ENCODE measurements at places on chromosomes 11 and 22.
A peak's percentile ranks its signal among the peaks of the same experiment; 100 is the strongest.

GRCh38 chr11:72773696-72774095 is 20.2 kb downstream of the STARD10 start:
- no peak for DNase-seq

DNA sequence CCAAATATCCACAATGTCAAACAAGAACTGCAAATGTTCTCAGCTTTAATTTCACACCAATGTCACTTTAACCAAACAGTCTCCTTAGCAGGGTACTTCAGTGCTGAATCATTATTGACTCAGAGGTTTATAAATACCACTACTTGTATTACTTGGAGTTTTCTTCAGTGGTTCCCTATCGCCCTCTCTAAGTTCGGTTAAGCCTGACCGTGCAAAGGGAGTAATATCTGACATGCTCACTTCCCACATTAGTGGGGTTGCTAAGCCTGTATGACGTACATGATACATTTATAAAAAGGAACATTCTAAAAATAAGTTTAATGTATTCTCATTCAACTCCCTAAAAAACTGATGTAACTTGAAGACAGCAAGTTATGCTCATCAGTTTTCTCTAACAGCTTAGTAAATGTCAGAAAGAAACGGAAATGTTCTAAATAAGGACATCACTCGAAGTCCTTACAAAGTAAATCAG is 93.1 kb upstream of the ZC3H12C start:
- DNase-seq: no peak

- DNase-seq: no peak
Measured at GRCh38 chr22:23715806-23716375, 25.1 kb downstream of the RGL4 start.

- no peak for DNase-seq
Measured at GRCh38 chr11:19237813-19238212, 2.9 kb downstream of the E2F8 start.

DNA sequence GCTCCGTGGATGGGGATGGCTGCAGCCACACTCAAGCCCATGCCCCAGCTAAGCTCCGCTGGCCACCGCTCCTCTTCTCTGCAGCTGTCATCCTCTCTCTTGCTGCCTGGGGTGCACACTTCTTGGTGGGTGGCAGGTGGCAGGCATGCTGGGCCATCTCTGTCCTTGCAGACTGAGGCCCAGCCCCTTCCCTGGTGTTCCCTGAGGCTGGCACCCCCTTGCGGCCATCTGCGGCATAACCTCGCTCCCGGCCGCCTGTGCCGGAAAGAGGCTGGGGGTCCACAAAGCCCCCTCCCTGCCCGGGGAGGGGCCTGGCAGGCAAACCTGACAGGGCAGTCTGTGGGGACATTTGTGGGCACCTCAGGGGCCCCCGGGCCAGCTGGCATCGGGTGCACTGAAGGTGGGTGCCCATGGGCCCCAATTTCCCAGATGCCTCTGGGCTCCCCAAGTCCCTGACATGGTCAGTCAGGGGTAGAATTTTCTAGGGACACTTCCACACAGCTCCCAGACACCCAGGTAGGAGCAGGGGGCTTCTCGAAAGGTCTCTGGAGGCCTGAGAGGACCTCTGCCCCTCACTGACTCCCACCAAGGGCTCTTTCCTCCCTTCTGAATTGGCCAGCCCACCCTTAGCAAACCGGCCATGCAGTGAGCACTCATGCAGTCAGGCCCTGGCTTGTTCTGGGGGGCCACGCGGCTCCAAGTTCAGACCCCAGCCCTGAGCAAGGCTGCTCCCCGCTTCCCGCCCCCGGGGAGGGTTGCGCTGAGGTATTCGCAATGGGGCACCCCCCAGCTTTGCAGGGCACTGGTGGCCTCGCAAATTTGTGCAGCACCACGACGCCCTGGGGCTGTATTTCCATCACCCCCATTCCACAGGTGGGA is 23.5 kb upstream of the TH start:
- DNase-seq: peak; percentile 69

GRCh38 chr11:71990701-71991100 is 8.0 kb upstream of the IL18BP start:
- DNase-seq: no peak

DNA sequence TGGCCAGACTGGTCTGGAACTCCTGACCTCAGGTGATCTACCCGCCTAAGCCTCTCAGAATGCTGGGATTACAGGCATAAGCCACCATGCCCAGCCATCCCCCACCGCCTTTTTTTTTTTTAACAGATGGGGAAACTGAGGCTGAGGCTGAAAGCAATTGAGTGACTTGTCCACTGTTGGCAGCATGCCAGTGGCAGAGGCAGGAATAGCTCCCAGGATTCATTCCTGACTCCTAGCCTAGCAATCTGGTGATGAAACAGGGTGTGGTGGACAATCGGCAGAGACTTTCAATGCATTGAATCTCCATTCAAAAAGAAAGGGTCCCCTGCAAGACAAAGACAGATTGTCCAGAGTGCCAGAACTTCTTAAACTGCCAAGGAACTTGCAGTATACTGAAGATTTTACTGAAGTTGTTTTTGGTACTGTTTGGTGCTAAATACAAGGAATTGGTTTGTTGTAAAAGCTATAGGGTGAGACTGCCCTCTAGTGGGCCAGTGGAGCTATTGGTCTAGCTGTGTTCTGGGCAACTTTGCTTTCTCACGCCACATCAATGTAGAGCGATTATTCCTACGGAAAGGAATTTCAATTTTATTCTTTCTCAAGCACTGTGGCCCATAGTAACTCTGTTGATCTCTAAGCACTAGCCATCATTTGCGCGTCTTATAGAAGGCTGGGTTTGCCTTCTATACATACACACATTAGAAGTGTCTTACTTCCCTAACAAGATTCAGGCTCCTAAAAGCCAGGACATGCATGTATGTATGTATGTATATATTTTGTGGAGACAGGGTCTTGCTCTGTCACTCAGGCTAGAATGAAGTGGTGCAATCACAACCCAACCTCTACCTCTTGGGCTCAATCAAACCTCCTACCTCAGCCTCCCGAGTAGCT is 21.0 kb downstream of the C22orf31 start:
- DNase-seq: peak; percentile 72

DNA sequence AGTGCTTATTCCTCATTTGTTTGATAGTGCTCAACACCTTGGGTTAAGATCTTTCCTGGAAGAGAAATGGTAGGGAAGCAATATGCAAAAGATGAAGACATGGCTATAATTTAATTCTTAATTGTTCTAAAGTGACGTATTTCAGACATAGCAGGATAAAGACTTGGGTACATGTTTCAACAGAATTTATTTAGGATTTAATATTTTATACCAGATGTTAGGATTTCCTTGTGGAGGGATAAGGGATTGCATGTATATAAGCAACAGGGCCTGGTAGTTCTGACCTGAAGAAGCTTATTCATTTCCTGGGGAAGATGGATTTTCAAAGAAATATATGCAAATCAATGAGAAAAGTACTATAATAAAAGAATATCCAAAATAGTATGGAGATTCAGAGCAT is 163.8 kb downstream of the FAT3 start:
- no peak for DNase-seq

GRCh38 chr11:77316733-77317342 is 15.4 kb upstream of the GDPD4 start:
- DNase-seq: no peak

DNA sequence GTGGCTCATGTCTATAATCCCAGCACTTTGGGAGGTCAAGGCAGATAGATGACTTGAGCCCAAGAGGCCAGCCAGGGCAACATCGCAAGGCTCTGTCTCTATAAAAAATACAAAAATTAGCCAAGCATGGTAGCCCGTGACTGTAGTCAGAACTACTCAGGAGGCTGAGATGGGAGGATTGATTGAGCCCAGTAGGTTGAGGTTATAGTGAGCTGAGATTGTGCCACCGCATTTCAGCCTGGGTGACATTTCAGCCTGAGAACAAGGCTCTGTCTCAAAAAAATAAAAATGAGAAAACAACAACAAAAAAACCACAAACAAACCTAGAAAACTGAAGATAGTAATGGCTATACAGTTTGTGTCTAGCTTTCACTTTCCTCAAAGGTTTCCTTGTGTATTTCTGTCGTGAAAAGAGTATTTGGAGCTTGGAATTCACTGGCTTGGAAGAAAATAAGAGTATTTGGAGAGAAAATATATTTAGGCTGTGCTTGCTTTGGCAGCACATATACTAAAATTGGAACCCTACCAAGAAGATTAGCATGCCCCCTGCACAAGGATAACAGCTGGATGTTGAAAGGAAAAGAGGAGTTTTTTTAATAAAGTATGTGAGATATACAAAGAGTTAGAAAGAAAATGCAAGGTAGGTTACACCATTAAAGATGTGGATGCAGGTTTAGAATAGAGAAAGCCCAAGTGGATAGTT is 3.9 kb upstream of the BIRC3 start:
- no peak for DNase-seq

DNA sequence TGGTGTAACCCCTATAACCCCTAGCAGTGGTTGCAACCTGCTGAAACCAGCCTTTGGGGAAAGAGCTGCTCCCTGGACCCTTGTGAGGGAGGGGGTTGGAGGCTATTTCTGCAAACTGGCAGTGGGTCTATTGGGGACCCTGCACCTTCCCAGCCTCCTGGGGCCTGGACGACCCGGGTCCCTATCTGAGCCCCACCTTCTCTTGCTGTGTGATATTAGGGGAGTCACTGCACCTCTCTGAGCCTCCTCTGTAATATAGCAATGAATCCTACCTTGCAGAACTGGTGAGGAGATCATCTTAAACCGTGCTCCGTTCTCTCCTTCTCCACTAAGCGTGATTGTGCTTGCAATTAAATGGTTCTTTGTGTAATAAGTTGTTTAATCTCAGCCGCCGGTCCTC is 24.0 kb upstream of the MPPED1 start:
- no peak for DNase-seq

- DNase-seq: no peak
Measured at GRCh38 chr11:70544774-70545609, 146.7 kb downstream of the CTTN start.

- no peak for DNase-seq
Measured at GRCh38 chr11:76148941-76149613, 57.2 kb downstream of the WNT11 start.

DNA sequence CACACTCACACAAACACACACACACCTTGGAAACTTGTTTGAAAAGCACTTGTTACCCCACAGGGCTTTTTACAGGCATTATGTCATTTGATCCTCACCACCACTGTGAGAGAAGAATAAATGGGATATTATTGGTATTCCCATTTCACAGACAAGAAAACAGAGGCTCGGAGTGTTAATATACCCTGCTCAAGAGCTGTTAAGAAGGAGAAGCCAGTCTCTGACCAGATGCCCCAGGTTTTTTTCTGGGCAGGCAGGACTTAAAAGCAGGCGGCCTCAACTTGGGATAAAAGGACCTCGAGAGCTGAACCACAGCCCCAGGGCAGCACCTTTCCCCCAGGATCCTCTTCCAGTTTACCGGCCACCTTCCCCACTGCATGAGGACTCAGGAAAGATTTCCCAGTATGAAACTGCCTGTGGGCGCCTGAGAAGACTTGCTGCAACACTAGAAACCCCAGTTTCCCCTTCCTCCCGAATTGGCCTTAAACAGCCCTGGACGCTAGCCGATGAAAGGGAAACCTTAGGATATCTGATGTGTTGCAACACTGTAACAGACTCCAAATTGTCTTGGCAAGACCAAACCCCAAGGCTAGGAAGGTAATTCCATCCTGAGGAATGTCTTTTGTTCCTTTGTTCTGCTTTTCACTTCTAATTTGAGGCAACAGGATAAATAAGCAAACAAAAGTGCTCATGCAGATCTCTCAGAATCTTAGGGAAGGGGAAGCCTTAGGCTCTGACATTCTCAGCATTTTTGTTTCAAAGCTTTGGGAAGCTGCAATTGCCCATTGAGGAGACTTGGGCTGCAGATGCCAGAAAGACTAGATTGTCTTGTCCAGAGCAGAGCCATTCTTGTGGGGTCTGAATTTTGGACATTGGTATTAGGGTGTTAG is 173.5 kb downstream of the TRIM29 start:
- DNase-seq: no peak

DNA sequence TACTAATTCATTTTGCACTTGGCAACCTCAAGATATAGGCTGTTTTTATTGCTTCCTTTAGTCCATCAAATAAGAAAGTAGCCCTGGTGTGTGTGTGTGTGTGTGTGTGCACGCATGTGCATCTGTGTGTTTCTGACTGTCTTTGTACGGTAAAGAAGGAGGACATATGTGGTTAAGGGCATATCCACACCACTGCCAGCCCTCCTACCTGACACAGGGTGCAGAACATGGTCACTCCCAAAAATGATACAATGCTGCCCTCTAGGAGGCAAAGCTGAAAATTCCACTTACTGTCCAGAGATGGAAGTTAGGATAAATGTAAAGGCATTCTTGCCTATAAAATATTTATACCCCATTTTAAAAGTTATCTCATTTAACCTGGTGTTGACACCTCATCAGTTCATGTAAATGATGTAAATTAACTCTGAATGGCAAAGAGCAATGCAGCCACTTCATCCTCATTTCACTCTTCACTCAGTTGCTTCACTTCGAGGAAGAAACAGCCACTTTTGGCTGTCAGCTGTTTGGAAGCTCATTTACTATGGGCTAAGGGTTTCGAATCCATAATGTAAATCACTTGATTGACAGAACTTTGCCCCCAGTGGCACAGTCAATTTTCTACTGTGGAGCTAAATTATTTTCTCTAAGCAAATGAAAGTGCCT is 83.1 kb upstream of the MTNR1B start:
- DNase-seq: peak; percentile 11

DNA sequence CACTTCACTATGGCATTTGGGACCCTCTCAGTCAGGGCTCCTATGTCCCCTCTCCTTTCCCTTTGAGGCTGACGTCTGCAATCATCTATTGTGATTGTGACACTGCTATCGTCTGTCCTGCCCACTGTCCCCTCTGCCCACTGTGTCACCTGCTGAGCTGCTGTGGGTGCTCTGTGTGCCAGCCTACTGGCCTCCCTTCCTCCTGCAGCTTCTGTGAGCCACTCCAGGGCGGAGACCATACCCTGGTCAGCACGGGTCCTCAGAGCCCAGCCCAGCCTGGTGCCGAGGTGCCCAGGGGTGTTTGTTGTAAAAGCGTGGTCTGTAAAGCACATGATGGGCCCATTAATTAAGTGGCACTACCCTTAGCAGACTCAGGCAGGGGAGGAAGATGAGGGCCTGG is 29.4 kb downstream of the MPPED1 start:
- no peak for DNase-seq

- DNase-seq: no peak
Measured at GRCh38 chr11:129723146-129723760, 92.4 kb upstream of the TMEM45B start.

DNA sequence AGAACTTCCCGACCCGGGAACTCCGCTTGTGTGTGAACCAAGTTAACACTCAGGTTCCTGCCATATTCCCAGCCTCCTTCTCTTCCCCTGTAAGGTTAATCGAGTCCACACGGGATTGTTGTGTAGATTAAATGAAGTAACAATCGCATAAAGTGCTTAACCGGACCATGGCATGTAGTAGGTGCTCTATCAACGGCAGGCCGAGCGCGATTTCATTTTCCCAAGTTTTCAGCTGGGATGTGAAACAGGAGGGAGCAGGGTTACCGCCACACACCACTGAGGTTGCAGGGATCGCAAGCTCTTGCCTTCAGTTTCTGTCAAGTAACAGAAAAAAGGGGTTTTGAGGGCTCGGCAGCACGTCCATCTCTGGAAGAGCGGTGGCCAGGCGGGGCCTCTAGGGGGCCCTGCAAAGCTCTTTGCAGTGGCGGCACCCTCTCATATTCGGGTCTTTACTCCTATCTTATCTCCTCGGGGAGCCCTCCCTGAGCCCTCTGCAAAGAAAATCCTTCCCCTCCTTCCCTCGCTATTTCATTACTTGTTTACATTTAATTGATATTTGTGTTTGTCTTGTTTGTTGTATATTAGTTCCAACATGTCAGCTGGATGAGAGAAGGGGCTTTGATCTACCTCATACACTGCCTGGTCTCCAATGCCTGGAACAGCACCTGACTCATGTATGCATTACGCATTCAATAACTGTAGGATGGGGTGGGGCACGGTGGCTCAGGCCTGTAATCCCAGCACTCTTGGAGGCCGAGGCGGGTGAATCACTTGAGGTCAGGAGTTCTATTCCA is 816 bp upstream of the PLEKHA7 start:
- DNase-seq: peak; percentile 34

All from stimulated activated CD4-positive, alpha-beta T cell treated with anti-CD3 and anti-CD28 coated beads, Interleukin-15, amount 100 ng/mL, for 24 hours (primary cell).